ENCODE measurements at places on chromosomes 7 and 10. TPM values are rescaled to one million over a fixed set of nuclear protein-coding genes. Genes with fewer than 3 reads are reported as not detected.
A peak's percentile ranks its signal among the peaks of the same experiment; 100 is the strongest.

TMEM213 gene
- total RNA-seq: not detected

- DNase-seq: no peak
Observed at GRCh38 chr10:97740613-97741012, 3.7 kb downstream of the ZFYVE27 start.

VPS37D gene
- total RNA-seq: 6.3 TPM

RNF32 gene
- 3.8 TPM for total RNA-seq

GRCh38 chr10:79163666-79163975 lies 94.9 kb downstream of the ZMIZ1 start:
- no peak for DNase-seq

IDI2 gene
- not detected for total RNA-seq

DNA sequence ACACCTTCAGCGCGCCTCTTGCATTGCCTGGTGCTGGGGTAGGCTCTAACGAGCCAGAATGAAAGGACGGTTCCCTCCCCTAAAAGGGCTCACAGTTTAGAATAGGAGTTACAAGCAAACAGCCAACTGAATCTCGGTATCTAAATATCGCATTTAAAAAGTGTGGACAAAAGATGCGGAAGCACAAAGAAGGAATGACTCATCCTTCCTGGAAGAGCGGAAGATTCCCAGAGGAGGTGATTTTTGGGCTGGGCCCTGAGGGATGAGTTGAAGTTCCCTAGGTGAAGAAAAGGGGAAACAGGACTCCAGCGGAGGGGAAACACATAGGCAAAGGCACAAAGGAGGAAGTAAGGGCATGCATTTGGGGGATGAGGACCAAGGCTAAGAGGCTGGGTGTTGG lies 29.9 kb downstream of the SRRM3 start:
- no peak for DNase-seq

DNA sequence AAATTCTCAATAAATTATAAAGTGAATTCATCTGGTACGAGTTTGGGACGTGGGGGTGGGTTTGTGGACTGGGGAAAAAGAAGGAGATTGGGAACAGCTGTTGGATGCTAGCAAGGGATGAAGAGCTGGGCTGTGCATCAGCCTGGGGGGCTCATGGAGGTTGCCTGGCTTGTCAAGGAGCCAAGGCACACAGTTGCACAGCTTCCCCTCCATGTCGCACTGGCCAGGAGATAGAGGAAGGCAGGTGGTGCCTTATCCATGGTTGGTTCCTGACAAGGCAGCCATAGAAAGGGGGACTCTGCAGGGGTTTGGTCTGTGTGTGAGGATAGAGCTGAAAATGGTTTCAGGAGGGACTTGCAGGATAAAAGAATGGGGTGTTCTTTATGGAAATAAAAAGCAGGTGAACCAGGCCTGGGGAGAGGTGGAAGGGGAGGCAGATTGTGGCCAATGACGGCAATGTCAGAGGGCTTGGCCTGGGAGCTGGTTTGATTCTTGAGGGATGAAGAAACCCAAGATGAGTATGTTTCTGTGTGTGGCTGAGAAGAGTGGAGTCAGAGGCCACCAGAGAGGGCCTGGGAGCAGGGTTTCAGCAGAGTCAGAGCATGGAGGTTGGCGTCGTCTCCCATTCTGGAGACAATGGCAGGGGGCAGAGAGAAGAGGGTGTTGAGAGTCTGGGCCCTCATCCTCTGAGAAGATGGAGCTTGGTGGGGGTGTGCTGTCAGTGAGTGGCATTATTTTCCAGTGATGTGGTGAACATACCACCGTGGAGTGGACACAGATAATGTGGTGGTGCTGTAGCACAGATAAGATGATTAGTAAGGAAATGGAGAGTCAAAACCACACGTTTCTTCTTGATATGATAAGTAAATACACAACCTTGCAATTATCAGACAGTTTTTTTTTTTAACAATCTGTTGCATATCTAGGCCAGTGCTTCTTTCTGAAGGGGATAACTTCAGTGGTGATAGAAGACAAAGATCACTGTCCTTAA lies 108.2 kb downstream of the PTPN20 start:
- no peak for DNase-seq

RBP4 gene
- 0.56 TPM for total RNA-seq

SLIT1 gene
- total RNA-seq: not detected

ACHE gene
- 0.15 TPM for total RNA-seq

DNA sequence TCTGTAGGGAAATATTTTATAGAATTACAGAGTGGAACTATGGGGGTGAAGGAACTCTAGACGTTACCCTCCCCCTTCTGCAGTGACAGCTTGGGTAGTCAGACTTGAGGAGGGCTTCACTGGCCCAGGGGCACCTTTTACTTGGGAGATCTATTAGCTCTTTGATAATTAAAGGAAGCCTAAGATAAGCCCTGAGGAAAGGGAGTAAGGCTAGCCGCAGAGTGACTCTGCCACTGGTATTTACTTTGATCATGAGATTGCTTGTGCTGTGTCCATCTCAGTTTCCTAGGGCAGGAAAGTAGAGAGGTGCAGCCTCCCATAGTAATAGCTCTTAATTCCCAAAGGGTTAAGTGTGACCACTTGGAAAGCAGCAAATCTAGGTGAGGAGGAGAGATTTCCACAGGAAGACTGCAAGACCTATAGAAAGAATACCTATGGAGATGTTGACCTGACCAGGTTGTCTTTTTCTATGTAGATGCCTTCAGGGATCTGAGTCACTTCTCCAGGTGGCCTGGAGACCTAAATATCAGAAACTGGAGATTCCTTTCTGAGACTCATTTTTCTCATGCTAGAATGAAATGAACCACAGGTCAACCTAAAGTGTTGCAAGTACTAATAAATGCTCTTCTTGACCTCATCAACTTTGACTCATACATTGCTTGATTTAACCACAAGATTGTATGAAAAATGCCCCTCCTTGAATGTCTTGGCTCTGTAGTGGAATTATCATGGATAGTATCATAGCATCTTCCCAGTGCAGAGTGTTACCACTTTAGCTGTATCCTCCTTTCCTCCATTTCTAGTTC lies 447.3 kb upstream of the GHITM start:
- DNase-seq: no peak

- DNase-seq: no peak
Observed at GRCh38 chr10:86711513-86712316, 43.4 kb downstream of the LDB3 start.

GRM3 gene
- not detected for total RNA-seq

NPY4R2 gene
- not detected for total RNA-seq

DNA sequence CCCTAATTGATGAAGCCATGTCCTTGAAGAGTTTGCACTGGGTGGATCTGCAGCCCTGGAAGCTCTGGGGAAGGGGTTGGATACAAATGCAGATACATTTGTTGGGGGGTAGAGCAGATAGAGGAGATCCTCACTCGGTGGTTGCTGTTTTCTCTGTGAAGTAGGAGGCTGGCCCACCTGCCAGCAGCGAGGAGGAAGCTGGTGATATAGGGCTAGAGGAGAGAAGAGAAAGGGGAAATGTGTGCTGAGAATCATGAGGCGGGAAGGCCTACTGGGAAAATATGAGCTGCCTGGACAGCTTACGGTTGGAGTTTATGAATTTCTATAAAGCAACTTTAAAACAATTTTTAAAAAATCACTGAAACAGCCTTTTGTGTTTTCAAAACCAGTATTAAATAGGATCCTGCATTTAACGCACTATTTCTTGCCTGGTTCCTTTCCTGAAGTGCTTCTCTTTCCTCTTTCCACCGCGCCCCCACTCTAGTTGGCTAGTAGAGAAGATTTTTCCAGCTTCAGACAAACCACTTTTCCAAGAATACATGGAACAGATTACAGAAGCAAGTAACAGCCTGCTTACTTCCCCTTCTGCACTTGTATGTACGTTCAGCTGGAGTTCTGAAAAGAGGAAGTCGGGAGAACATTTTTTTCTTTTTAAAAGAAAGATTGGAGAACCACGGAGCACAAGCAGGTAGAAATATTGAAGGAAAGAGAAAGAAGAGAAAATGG lies 100.6 kb upstream of the GLCCI1 start:
- DNase-seq: no peak

DNA sequence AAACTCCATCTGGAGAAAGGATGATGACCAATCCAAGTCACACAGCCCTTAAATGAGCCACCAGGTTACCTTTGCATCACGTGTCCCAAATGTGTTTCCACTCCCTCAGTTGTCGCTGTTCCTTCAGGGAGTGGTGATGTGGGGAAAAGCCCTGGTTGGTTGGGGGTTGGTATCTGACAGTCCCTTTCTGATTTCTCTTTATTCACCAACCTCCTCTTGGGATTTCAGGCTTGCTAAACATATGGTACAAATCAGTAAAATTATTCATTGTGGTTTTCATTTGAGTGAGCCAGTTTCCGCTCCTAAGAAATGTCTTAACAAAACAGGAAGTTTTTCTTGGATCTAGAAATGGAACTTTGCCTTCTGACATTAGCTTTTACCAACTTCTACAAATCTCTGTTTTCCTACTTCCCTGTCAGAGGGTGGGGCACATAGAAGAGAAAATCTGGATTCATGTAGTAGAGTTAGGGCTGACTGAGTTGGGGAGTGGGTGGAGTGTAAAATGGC lies 40.0 kb upstream of the KMT2E start:
- DNase-seq: peak; percentile 62

GRCh38 chr10:49025347-49025983 lies 85.8 kb upstream of the LRRC18 start:
- DNase-seq: no peak

OR9A2 gene
- total RNA-seq: not detected

ANKRD1 gene
- total RNA-seq: 6.0 TPM

DNA sequence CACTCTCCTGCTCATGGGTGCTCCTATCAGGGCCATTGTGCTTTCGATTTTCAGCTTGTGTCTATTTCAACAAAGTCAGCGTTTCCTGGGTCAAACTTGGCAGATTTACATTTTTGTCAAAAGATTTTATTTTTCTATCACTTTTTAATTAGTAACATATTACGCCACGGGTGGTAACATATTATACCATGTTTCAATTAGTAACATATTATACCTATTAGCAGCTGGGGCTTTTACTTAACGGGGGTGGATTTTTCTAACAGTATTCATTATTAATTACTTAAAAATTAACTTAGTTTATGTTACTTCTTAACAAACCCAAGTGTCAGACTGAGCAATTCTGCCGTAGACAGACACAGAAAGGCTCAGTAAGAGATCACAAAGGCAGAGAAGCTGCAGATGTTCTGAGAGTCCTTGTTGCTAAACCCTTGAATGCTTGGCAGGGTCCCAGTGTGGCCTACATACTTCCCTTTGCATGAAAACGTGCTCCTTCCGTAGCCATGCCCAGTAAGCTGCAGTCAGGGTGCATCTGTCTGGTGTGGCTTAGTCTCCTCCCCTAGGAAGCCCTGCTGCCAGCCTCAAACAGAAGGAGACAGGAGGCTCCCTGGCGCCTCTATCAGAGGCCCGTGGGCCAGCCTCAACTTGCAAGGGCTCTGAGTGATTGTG lies 263.1 kb upstream of the CXCL12 start:
- DNase-seq: peak; percentile 26

GRCh38 chr7:72343991-72344390 lies 68.1 kb downstream of the CALN1 start:
- DNase-seq: no peak

- peak; percentile 13 for DNase-seq
Observed at GRCh38 chr10:110067960-110068770, 60.4 kb downstream of the ADD3 start.

RNF133 gene
- total RNA-seq: not detected

MEST gene
- 0.06 TPM for total RNA-seq

DNA sequence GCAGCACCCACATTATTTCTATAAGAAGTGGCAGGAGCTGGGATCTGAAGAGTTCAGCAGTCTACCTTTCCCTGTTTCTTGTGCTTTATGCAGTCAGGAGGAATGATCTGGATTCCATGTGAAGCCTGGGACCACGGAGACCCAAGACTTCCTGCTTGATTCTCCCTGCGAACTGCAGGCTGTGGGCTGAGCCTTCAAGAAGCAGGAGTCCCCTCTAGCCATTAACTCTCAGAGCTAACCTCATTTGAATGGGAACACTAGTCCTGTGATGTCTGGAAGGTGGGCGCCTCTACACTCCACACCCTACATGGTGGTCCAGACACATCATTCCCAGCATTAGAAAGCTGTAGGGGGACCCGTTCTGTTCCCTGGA lies 874 bp upstream of the RBP3 start:
- DNase-seq: no peak

PALD1 gene
- 1.3 TPM for total RNA-seq

PTPRZ1 gene
- total RNA-seq: 0.39 TPM

WIPF3 gene
- not detected for total RNA-seq

DNA sequence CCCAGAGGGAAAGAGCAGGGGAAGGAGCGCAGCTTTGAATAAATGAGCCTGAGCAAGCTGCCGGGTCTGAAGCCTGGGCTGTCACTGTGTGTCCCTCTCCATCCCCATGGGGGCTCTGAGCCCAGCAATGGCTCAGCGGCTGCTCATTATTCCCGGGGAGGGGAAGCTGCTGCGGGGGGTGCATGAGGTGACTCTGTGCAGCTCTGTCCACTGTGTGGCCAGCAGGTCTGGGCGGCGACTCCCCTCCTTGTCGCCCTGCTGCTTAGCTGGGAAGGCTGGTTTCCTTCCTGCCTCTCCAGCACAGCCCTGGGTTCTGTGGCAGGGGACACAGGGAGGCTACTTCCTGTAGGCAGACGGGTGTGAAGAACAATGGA lies 234.2 kb downstream of the PRPF18 start:
- DNase-seq: no peak

GRCh38 chr7:38198366-38198765 lies 20.3 kb downstream of the STARD3NL start:
- DNase-seq: no peak

DNA sequence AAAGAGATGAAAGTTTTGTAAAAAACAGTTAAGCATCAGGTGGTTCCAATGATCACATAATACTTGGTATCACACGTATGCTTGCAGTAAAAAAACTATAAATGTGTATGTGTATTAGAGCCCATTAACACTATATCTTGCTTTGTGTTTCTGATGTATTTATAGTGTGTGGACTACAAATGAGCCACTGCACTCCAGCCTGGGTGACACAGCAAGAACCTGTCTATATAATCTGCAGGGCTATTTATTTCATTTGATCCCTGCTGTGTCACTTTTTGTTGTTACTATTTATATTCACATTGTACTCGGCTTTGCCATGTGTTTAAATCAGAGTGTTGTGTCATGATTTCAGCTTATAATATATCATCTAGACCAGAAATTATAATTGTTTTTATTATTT lies 487.8 kb upstream of the TEX47 start:
- DNase-seq: no peak

KLF14 gene
- total RNA-seq: 0.64 TPM

Data from H4 (cell line).